AG04450 (cell line): ENCODE measurements at places on chromosomes 3 and 15.

DNA sequence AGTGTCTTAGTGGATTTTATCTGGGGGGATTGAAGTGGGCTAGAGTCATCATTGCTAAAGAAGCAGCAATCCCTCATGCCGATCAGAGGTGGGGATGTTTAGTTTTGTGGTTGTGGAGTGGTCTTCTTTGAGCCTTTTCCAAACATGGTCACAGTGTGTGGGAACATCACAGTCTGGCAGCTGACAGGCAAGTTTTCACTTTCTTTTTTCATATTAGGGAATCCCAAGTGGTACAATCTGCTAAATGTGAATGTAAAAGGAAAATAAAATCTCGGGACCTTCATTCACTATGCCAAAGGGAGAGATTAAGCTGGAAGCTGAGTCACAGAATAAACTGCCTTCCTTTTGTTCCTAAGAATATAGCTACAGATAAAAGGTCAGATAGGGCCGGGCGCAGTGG, 10.4 kb upstream of the CX3CR1 start:
- DNase-seq: no peak

DNA sequence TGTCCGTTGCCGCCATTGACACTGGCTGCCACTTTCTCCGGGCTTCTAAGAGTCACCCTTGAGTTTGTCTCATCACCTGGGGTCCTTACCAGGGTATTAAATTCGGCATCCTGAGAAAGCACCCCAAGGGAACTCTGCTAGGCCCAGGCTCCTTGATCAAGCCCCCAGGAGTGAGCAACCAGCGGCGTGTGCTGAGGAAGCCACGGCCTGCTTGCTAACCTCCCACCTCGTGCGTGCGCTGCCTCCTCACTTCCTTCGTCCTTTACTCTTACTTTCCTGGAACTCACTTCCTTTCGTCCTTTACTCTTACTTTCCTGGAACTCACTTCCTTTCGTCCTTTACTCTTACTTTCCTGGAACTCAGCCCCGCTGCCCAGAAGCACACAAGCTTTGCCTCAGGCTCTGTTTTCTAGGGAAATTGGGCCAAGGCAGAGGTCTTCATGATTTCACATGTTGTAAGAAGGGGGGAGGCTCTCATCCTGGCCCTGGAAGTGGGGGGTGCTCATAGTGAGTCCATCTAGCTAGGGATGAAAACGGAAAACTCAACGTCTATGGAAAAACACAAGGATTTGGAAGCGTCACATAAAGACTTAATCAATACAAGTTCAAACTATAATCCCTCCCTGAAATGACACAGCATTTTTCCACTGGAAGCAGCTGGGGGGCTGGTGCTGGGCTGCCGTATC, 36.7 kb upstream of the BDH1 start:
- DNase-seq: no peak

GRCh38 chr3:189324538-189325138, 152.9 kb downstream of the TPRG1 start:
- peak; percentile 26 for DNase-seq

- DNase-seq: no peak
Measured at GRCh38 chr15:72979791-72980190, 72.5 kb upstream of the NEO1 start.

DNA sequence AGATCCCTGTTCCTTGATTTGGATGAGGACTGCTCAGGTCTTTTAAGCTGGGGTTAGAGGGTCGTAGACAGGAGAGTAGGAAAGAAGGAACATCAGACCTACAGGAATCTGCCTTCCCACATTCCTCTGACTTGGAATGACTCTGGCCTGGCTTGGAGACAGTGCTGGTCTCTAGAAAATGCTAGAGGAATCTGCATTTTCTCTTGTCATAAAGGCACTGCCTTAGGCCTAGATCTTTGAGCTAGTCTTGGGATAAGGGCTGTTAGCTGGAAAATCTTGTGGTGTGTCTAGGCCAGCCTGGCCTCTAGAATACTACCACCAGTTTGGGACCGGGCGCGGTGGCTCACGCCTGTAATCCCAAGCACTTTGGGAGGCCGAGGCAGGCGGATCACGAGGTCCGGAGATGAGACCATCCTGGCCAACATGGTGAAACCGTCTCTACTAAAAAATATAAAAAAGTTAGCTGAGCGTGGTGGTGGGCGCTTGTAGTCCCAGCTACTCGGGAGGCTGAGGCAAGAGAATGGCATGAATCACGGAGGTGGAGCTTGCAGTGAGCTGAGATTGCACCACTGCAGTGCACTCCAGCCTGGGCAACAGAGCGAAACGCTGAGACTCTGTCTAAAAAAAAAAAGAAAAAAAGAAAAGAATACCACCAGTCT, 17.3 kb upstream of the BSN start:
- no peak for DNase-seq
